ENCODE measurements at places on chromosomes 6 and 20.

DNA sequence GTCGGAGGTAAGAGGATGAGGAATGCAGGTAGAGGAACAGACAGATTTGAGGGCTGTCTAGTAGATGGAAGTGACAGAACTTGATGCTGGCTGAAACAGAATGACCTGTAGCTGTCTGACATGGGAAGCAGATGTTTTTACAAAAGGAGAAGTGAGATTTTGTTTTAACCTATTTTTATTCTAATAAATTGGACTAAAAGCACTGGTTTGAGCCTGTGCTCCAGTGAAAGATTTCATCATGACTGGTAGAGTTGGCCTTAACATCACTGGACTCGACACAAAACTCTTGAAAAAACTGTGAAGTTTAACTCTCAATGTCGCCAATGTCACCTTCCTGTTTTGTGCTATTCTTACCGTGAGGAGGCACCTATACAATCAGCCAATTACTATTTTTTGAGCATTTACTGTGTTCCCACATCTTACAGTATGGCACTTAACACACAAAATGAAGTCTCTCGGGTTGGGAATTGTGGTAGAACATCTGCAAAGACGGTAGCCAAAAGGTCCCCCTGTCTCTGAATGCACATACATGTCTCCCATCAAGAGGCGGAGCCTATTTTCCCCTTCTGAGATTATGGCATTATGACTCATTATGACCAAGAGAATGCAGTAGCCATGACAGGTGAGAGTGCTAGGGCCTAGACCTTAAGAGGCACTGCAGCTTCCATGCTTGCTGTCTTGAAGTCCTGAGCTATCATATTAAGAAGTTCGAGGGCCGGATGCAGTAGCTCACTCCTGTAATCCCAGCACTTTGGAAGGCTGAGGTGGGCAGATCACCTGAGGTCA, 93.2 kb downstream of the FOXF2 start:
- no peak for DNase-seq

GRCh38 chr6:157484181-157484580, 103.2 kb downstream of the ZDHHC14 start:
- DNase-seq = no peak

GRCh38 chr6:29483186-29483585, 4.6 kb downstream of the MAS1L start:
- no peak for DNase-seq

GRCh38 chr6:63530182-63530581, 42.1 kb upstream of the LOC128125822 start:
- DNase-seq = no peak

DNA sequence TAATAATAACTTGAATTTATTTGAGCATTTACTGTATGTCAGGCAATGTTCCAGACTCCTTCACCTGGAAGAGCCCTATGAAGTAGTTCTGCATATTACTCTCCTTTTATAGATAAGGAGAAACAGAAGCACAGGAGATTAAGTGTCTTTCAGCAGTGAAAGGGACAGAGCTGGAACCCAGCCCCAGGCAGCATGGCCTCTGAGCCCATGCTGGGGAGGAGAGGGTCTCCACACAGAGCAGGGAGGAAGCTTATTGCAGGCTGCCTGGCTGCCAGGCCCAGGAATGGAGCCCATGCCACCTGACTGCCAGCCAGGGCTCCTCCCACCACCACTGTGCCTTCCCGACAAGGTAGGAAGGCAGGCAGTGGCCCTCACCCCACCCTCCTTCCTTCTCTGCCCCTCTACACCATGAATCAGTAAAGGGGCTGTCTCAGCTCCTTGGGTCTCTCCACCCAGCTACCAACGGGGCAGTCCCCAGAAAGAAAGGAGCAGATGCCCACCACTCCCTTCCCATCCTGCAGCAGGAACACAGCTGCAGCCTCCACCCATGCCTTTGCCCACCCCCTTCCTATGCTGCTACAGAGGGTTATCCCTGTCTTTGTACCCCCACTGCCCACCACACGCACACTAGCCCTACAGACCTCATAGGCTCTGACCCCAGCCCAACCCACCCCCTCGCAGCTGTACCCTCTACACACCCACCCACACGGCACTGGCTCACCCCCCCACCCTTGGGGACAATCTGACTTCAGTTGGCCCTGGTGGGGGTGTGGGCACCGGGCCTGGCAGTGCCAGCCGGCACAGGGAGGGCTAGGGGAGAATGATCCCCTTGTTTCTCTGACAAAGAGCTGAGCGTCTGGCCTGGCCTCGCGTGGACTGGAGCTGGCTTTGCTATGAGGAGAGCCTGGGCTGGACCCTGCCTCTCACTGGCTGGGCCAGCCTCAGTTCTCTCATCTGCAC, 41.8 kb downstream of the TFEB start:
- DNase-seq = no peak

DNA sequence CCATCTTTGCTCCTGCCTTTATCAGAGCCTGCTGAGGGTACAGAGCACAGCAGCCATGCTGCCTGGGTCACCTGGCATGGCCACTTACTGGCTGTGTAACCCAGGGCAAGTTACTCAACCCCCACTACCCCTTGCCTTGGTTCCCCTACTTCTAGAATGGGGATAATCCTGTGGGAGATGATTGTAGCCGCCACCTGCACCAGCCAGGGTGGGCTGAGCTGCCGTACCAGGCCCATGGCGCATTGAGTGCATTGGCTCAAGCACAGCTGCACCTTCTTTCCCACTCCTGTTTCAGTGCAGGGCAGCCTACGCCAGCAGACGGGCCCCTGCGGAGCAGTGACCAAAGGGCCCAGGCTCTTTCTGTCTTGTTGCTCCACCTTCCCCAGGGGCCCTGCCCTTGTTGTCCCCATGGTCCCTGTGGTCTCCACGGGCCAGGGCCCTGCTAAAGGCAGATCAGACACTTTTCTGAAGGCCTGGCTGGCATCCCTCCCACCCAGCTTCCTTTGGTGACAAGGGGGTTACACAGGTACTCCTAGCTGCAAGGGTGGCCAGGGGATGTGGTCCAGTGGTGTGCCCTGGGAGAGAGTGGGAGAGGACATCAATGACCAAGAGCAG, 159.4 kb upstream of the MLN start:
- DNase-seq = peak; percentile 54

DNA sequence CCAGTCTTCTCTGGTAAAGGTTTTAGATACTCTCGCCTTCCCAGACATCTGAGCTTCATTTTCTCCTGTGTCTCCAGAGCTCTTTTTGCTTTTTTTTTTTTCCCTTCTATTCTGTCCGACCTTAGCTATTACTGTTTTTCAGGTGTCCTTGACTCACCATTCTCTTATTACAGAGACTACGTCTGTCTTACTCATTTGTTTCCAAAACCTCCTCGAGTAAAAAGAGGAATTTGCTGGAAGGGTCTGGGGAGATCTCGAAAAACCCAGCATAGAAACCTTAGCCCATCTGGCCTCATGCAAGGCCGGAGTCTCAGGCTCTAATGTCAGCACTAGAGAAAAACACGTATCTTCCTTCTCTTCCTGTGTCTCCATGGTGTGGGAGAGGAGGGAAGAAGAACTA, 109.2 kb upstream of the CARMIL1 start:
- DNase-seq = no peak

DNA sequence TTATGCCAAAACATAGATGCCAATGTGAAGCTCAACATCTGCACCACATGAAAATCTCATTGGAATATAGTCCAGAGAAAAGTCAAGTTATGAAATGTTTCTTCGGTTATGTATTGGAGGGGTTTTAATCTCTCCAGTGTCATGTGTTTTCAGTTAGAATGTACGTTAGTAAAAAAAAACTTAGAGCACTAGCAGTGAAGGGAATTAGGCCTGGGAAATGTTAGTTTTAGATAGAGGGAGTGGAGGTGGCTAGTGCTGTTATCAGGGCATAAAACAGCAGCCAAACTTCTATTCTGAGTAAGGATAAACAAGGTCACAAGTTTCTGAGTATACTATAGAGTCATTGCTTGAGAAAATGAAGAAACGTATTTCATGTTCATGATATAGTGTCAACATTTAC, 42.9 kb downstream of the HDGFL1 start:
- no peak for DNase-seq

DNA sequence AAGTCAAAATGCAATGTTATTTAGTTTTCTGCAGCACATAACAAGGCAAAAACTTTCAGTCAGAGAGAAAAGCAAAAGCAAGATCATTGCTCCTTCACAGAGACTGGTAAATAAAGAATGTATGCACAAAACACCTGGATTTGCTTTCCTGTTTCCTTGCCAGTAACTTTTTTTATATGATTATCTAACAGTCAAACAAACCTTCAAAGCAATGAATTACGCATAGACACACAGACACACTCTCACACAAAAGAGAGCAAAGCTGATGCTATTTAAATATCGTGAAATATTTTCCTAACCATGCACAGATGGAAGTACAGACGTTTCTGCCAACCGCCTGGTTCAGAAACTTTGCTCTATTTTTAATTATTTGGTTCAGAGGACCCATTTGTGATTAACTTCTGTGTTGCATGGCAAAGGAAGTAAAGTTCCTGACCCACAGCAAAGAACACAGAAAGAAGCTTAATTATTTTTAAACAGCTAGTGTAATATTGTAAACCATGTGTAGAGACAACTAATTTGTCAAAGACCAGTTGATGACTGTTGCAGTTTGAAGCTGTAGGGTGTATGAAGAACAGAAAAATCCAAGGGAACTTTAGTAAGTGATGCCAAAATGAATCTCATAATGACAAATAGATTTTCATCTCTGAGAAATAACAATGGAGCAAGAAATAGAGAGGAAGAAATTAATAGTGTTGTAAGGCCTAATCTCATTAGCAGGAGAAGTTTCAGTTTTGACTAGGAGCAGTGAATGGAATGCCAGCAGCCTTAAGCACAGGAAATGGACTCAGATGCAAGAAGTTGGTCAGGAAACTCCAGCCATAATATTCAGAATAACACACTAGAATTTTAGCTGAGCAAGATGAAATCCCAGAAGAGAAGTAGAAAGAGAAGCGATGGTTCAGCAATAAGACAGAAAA, 24.1 kb downstream of the ATXN1 start:
- DNase-seq = no peak

GRCh38 chr6:95589826-95590570, 12.7 kb downstream of the MANEA start:
- DNase-seq = no peak

- no peak for DNase-seq
These were observed 215.6 kb upstream of the HEY2 start for GRCh38 chr6:125533710-125534397.

DNA sequence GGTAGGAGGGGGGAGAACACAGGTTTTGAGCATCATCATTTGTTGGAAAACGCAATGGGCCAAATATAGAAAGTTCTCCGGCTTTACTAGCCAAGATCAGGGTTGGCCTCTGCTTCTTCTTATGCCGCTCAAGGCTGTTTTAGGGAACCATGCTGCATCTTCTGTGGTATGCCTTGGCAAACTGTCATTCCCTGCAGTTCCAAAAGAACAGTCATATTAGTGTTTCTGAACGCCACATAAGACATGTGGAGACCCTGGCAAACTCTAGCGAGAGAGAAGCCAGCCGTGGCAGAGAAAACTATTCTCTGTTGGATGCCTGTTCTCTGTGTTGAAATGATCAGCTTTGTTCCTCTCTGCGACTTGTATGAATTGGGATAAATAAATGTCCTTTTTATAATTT, 10.8 kb downstream of the ACTR5 start:
- DNase-seq = no peak

GRCh38 chr6:152189736-152190135, 382.3 kb downstream of the ESR1 start:
- DNase-seq = no peak

DNA sequence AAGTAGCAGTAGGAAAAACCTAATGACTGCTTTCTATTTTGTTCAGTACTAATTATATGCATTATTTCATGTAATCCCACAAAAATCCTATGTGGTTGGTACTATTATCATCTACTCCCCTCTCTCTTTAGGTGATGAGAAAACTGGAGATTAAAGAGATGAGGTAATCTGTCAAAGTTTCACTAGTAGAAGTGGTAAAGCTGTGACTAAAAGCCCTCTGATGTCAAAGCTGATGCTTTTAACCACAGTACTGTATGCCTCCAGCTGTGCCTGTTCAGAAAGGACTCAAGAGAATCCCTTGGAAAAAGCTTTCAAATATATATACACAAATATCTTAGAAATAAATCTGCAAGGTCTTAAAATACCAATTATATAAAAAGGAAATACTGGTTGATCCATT, 38.0 kb downstream of the PHIP start:
- no peak for DNase-seq

DNA sequence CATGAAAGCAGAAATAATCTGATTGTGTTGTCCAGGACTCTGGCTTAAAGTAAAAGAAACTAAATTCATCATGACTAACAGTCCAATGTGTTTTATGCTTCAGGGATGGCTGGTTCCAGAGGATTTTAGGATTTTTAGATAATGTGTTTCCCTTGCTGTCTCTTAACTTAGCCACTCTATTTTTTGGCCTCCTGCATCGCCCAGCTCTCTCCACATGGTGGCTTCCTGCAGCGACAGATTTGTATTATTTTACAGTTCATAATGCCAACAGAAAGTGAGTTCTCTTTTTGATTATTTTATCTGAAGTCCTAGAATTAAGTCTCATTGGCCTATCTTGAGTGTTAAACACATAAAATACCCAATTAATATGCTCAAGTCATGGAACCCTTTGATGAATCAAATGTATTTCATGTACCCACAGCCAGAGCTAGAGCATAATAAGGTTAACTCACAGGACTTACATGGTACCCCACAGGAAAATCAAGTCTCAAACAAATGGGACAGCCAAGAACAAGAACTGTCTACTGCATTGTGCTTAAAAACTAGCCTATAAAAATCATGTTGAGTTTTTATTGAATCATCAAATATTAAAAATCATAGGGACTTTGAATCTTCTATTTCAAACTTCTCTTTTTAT, 582.5 kb downstream of the DOK5 start:
- no peak for DNase-seq

- no peak for DNase-seq
These were observed 38.9 kb upstream of the FILIP1 start for GRCh38 chr6:75532521-75532920.

DNA sequence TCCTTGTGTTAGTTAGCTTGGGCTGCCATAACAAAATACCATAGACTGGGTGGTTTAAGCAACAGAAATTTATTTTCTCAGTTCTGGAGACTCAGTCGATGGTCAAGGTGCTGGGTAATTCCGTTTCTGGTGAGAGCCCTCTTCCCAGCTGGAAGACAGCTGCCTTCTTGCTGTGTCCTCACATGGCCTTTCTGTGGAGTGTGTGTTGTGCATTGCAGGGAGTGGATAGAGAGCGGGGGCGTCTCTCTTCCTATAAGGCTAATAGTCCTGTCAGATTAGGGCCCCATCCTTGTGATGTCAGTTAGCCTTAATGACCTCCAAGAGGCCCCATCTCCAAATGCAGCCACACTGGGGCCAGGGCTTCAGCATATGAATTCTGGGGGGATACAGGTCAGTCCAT, 19.2 kb downstream of the CHMP4B start:
- DNase-seq = no peak

GRCh38 chr6:100203400-100203799, 209.4 kb upstream of the MCHR2 start:
- DNase-seq = no peak

DNA sequence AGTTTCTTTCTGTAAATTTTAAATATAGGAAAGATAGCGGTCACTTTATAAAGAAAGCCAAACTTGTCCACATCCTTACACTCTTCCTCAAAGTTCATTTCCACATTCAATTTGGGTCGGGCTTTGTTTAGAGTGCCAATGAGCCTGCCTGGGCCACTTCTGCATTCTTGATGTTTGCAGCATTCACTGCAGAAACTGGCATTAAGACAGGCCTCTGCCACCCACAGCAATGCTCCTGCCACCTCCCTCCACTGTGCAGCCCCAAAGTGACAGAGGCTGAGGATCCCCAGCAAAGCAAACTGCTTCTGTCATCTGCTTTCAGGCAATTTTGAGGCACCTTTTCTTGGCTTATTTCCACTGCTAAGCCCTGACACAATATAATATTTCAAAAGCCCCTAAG, 61.2 kb downstream of the TNFAIP3 start:
- no peak for DNase-seq

Measured in cardiac septum (tissue), 1 donor.